ENCODE measurements at places on chromosomes 2 and 18.
A peak's percentile ranks its signal among the peaks of the same experiment; 100 is the strongest.

DNA sequence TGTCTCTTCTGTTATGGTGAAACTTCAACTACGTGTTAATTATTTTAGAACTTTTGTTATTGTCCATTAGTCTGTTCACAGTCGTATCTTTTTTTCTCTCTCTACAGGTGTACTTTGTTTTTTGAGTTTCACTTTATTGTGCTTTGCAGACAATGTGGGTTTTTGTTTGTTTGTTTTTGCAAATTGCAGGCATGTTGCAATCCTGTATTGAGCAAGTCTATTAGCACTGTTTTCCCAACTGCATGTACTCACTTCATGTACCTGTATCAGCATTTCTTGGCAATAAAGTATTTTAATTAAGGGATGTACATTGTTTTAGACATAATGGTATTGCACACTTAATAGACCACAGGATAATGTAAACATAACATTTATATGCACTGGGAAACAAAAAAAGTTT is 99.1 kb upstream of the FAM110C start:
- DNase-seq = no peak

GRCh38 chr2:104504331-104505073 is 349.4 kb upstream of the POU3F3 start:
- no peak for DNase-seq

DNA sequence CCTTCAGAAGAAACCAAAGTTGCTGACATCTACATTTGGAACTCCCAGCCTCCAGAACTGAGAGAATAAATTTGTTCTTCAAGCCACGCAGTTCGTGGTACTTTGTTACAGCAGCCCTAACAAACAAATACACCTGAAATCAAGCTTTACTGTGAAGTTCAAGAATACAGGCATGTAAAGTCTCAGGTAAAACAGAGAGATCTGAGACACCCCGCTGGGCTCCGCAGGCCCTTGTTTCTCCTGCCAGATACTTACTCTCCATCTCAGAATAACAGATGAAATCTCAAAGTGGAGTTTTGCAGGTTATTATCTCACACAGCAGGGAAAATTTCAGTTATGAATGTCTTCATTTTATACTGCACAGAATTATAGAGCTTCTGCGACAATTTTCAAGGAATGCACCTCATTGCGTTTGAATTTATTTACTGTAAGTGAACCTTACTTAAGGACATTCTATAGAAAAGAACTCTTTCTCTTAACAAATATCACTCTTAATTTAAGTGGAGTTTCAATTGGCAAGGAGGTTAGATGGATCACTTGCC is 492.4 kb upstream of the LRATD1 start:
- DNase-seq = no peak

DNA sequence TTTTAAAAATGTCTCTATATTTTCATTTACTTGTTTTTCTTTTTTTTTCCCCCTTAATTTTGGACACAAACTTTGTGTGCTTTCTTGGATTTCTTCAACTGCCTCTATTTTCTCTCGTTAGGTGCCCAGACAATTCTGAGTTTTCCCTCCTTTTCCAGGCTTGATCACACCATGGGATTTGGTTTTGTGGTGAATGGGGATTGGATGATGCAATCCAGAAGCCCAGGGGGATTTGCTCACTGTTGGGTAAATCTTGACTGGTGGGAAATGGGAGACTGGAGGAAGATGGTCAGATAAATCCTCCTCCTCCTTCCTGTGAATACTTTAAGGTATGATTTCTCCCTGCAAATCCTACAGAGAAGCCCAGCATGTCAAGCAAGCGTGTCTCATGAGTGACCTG is 19.5 kb upstream of the PAX8 start:
- DNase-seq = no peak

DNA sequence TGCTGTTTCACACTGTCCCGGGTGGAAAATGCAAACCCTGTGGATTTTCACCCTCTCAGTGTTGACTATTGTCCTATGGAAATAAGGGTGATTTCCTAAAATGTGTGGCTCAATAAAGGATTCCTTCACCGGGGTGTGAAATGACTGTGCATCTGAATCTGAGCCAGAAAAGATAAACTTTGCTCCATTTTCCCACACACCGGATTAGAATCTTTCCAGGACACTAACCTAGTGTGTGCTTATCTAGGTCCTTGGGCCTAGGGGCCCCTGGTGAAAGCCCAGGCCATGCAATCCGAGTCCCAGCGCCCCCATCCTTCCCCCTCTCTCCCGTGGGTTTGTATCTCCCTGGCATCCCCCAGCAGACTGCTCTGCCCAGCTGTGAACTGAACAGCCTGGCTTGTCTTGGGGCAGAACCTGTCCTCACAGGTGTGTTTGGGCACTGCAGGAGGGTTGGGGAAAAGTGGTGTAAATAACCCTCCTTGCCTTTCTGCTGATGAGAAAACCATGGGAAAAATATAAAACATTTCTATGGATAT is 17.3 kb downstream of the KLHL29 start:
- no peak for DNase-seq

DNA sequence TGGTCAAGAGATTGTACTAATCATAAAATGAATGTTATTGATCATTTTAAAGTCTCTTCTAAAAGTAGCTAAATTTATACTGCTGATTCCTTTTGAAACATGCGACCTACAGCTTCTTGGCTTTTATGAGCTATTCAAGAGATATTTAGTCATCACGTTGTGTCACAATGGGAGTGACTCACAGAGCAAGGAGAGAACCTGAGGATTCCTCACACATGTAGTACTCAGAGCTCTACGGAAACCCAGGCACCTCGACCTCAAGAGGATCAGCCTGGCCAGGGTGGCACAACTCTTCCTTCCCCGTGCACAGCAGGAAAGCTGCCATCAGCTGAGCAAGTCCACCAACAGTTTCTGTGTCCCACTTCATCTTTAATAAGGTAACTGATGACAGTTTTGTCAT is at the start of gene DHRS9:
Gene DHRS9 (plus strand): TSS at position 223 of the 400 bp plus-strand sequence. CDS start 12,019 bp downstream, outside the sequence.
- peak; percentile 79 for DNase-seq

DNA sequence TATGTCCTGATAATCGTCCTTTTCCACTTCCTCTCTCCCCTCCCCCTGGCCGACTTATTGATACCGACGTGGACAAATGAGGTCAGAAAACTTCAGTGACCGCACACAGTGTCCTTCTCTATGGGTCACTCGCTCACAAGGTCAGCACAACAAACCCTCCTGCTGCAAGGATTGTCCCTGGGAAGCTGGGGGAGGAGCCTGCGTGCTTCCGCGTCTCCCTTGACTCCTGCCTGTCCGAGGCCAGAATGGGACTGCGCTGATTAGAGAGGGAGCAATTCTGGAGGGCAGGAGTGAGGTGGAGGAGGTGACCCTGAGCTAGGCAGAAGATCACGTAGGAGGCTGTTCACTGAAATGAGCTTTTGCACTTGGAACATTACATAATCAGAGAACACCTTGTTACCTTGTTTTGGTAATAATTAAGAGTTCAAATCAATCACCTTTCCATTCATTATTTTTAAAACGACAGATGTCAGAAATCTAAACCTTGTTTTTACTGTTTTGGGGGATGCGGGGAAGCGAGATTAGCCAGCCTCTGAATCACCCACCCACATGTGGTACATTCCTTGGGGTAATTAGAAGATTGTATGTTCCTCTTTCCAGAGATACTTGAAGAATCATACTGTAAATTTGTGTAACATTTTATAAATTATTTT is 70.6 kb downstream of the CTAGE1 start:
- DNase-seq = peak; percentile 47

GRCh38 chr18:44564922-44565321 is 115.8 kb upstream of the SETBP1 start:
- no peak for DNase-seq

DNA sequence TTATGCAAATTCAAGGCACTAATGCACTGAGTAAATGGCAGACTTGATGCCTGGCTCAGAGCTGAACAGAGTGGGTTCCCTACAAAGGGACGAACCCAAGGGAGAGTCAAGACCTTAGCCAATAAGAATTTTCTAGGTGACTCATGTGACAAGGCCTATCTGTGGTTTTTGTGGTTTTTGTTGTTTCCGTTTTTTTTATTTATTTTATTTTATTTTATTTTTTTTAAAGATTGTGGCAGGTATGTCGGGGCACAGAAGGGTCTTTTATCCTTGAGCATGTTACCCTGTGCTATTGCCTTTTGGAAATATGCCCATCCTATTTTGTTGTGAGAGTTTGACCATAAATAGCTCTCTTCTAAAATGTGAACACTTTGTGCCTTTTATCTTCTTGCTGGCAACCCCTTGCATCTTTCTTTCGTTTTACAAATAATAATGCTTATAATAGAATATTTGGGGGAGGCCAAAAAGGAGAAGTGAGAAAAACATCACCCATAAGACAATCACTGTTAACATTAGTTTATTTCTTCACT is 113.4 kb upstream of the AQP4 start:
- peak; percentile 1 for DNase-seq

DNA sequence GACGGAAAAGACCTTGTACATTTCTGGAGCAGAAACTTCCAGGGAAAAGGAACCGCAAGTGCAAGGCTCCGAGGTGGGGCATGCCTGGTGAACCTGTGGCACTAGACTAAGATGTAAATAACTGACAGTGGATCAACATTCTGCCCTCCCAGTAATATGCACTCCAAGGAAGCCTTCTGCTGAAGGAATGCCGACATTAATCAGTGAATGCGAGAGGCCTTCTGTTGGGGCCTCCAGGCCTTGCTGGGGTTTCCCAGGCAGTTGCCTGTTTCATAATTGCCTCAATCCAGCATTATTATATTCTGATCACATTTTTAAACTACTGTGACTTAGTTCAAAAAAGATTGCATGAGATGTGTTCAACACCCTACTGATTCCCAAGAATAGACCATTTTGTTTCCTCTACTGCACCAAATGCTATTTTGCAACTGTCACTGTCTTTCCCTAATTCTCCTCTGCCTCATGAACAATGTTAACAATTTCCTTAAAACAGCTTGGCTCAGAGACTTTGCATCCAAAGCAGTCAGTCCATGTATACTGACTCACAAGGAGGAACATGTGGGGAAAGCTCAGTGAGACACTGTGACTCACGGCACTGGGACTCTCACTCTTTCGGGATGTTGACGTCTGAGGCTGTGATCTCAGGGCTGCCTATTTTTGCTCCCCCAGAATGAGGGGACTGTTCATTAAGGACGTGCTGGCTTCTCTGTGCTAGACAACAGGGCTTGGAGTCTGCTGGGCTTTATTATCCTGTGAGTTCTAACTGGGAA is 10.5 kb upstream of the DSG2 start:
- DNase-seq = peak; percentile 46

GRCh38 chr2:85596026-85596333 is 435 bp downstream of the RNF181 start:
- DNase-seq = no peak

DNA sequence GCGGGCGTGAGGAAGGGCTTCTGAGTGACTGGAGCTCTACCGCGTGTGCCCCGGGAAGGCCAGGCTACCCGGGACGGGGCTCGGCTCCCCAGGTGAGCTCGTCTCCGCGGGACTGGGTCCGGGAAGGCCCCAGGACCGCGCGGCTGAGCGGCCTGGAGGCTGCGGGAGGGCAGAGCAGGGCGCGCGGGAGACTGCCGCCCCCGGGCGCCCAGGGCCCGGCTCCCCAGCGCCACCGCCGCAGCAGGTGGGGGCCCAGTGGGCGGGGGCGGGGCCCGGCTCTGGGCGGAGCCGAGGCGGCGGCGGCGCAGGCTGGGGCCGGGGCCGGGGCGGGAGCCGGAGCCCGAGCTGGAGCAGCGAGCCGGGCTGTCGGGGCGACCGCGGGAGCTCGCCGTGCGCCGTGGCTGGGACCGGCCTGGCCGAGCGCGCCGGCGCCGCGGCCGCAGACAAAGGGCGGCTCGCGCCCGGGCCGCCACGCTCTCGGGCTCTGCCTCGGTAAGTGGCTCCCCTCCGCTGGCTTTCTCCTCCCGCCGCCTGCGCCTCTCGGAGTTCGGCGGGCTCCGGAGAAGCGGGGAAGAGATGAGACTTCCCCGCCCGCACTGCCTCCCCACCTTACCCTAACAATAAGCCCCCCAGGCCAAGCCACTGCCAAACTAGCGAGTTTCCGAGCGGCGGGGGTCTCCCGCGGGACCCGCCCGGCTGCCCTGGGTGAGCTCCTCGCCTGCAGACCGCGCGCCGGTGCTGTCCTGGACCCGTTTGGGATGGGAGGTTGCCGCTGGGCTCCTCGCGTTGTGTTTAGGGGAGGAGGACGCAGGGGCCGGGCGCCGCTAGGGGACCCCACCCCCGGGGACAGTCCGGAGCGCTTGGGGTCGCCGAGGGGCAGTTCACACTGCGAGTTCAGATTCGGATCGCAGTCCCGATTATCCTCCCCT is at the start of gene MAPK4:
Gene MAPK4 (plus strand): TSS at position 336 of the 929 bp plus-strand sequence. CDS start 103,872 bp downstream, outside the sequence.
- DNase-seq = peak; percentile 73

DNA sequence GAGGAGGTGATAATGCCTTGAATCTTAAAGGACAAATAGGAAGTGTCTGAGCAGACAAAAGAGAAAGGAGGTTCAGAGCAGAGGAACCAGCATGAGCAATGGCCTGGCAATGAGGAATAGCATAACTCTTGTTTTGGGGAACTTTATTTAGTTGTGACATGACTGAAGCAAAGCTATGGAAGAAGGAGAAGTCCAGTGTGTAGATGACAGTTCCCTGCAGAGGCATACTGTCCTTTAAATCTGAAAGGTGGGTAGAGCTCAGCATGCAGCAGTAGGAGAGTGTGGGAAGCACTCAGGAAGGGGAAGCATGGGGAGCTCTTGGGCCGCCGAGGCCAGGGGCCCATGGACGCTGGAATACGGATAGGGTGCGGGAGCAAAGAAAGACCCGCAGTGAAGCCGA is 173.8 kb downstream of the SEPTIN10 start:
- DNase-seq = no peak

- DNase-seq = no peak
These were observed 143.4 kb downstream of the TMEM17 start for GRCh38 chr2:62362561-62362960.

DNA sequence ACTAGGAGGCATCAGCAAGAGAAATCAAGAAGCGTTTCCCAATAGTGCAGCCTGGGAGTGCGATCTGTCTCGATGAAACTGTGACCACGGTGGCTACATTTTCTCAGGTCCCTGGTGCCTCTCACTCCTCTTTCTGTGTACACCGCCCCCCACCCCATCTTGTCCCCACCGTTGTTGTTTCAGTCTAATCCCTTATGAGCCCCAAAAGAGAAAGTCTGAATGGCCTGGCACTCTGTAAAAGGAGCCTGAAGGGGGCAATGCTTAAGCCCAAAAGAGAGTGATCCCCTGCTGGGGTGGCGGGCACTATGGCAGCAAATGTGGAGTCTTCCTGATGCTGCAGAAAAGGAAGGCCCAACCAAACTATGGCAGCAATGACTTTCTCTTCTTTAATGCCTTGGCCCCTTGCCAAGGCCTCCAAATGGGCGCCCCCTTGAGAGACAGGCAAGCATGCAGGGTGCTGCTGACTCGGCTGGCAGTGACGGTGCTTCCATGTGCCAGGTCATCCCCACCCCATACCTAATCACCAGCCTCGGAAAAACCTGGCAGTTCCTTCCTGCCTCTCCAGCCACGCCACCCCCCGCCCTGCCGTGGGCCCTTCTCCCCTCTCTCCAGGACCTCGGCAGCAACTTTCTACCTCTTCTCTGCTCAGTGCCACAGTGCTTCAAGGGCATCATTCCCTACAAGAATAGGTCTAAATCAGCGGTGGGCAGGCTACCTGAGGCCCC is 123.0 kb downstream of the CYP26B1 start:
- DNase-seq = no peak

Data from urothelium cell line (cell line).